GM04503 (cell line): ENCODE measurements at places on chromosomes 5 and 9.

- DNase-seq, result no peak
Observed at GRCh38 chr5:164012371-164012770, 507.0 kb downstream of the MAT2B start.

GRCh38 chr9:83714329-83714728 lies 6.6 kb upstream of the UBQLN1 start:
- no peak for DNase-seq

- DNase-seq, result no peak
Observed at GRCh38 chr5:59959330-59959729, 65.8 kb upstream of the PDE4D start.

DNA sequence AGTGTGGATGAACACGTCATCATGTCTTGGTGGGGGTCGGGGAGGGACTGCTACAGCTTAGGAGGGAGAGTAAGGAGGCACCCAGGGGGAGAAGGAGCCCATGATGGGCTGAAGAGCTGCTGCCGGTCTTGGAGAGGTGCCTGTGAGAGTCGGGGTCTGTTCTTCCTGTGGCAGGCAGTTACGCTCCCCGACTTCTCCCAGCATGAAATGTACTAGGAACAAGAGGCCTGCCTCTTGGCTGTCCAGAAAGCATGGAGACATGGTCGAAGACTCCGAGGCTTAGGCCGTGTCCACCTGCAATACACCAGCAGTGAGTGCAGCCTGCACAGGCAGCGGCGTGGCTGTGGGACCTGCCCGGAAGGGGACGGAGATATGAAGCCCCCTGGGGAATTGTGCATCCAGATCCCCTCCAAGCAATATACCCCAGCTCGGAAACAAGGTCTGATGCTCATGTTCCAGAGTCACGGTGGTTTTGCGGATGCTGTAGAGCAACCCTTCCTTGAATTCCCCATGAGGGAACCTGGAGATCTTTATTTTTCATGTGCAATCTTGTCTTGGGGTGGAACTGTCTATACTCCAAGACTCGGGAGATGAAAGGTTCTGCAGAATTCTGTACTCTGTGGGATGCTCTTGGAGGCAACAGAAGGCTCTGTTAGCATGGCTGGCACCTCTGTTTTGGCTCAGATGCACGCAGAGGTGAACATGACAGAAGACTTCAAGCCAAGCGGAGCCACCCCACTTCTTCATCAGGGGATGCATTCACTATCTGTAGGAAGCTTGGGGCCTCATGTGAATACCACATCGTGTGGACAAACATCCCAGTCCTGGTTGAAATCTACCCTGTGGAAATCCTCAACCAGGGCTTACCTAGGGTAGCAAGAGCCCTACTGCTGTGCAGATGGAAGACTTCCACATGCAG lies 374.9 kb upstream of the IRX4 start:
- no peak for DNase-seq

DNA sequence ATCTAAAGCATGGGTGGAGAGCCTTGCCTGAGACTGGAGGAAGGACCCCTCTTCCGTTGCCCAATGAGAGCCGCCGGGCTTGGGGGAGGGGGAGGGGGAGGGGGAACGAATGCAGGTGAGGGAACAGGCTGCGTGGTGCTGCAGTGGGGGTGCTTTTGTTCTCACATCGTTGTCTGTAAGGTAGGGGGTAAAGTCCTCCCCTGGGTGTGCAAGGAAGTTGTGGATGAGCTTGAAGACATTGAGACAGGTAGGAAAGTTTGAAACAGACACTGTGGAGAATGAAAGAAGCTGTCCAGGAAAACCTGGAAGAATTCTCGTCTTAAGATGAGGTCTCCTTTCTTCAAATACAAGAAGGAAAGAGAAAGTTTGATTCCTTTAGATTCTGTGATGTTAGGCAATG lies 94.1 kb upstream of the LIFR start:
- DNase-seq, result no peak

- DNase-seq, result no peak
Observed at GRCh38 chr5:74186356-74187315, 453.9 kb downstream of the ENC1 start.

GRCh38 chr5:40346901-40347300 lies 332.8 kb upstream of the PTGER4 start:
- DNase-seq, result no peak

GRCh38 chr9:136648751-136649150 lies 14.0 kb upstream of the EGFL7 start:
- no peak for DNase-seq

GRCh38 chr9:17135295-17136160 lies 688 bp downstream of the CNTLN start:
- DNase-seq, result no peak

- no peak for DNase-seq
Observed at GRCh38 chr5:67659288-67659687, 462.7 kb upstream of the CD180 start.

GRCh38 chr5:93899026-93899600 lies 157.7 kb upstream of the POU5F2 start:
- no peak for DNase-seq

DNA sequence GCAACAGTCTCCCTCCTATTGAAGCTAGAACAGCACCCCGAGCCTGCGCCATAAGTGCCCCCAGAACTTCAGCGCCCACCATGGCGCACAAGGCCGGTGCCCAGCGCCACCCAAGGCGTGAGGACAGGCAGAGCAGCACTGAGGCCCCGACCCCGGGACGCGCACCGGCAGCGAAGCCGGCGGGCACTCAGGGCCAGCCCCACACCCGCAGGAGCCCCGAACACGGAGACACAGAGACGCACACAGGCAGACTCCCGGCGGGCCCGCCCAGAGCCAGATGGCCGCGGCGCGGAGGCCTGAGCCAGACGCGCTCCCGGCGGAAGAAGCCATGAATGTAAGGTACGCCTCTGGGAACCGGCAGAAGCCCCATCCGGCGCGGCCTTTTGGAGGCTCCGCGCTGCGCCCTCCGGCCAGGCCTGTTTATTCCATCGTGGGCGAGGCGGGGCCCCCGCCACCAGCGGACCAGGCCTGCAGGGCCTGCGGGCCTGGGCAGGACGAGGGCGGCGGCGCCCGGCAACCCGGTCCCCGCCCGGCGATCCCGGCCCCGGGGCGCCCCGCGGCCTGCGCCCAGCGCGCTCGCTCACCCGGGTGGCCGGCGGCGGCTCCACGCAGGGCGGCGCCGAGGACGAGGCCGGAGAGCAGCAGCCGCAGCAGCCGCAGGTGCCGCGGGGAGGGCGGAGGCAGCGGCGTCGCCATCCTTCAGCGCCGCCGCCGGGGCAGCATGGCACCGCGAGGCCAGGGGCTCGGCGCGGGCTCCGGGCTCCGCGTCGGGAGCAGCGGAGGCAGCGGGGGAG lies 486 bp downstream of the NPDC1 start:
- no peak for DNase-seq

DNA sequence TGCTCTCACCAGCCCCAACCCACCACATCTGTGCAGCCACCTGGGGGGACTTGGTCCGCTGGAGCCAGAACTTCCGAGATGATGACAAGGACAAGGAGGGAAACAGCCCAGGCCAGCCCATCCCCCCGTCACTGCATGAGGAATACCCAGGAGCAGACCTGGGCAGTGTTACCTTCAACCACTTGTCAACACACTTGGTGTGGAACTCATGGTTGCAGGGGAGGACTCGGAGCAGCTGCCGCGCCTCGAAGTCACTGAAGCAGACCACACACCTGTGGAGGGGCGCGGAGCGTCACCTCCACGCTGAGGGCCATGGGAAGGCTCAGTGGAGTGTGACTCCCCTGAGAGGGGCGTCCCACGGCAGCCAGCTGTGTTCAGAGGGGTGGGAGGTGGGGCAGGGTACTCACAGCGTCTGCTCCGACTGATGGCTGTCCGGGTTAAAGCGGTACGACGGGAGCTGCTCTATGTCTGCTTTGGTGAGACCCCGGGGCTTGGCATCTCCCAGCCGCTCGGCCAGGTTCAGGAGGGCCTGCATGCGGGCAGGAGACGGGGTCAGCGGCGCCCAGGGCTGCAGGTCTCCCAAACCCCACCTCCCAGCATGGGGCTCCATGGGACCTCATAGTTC lies 8.0 kb downstream of the RNF44 start:
- no peak for DNase-seq

GRCh38 chr9:92640398-92641091 lies 29.4 kb downstream of the IPPK start:
- no peak for DNase-seq

DNA sequence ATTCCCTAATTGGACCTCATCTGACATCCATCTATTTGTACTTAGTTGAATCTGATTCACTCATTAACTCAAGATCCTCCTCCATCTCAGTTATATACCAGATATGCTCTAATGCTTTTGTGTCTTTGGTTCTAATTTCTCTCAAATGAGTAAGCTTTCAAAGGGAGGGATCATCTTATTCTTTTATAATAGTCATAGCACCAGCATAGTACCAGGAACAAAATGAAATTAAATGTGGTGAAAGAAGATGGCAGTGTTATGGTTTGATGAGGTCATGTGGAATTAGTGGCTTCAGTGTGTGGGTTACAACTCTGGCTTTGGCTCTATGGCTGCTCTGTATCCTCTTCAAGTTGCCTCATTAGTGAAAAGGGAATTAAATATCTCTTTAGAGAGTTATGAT lies 32.5 kb upstream of the ZNF366 start:
- DNase-seq, result no peak

- DNase-seq, result no peak
Observed at GRCh38 chr5:43231977-43232376, 40.0 kb downstream of the NIM1K start.

DNA sequence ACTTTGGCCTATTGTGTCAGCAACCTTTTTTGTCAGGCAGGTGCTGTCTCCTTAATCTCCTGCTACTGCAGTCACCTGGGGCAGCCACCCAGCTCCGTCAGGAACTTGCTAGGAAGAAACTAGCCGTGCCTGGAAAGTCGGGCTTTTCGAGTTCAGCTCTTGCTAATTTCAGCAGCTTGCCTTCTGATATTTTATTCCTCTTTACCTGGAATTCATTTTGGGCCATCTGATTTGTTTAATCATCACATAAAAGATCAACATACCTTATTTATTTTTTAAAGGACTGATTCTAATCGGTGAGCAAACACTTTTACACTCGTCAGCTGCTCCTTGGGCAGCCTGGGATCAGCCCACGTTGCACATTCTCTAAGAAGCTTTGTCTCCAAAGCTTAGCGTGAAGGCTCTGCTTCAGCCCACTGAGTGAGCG lies 42.2 kb downstream of the PRLR start:
- DNase-seq, result no peak

GRCh38 chr5:169954786-169955185 lies 25.5 kb downstream of the INSYN2B start:
- DNase-seq, result no peak

DNA sequence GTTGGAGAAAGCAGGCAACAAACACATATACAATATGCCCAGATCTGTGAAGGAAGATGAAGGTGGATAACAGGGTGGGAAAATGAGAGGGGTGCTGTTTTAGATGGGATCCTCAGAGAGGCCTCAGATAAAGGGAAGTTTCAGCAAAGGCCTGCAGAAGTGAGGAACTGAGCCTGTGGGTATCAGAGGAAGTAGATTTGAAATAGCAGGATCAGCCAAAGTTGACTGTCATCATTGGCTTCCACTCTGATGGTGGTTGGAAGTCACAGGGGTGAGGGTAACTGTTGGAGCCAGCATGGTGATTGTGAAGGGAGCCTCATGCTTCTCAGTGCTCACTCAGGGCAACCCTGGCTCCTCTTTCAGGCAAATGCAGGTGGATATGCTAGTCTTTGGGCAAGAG lies 607.2 kb upstream of the CLINT1 start:
- no peak for DNase-seq

DNA sequence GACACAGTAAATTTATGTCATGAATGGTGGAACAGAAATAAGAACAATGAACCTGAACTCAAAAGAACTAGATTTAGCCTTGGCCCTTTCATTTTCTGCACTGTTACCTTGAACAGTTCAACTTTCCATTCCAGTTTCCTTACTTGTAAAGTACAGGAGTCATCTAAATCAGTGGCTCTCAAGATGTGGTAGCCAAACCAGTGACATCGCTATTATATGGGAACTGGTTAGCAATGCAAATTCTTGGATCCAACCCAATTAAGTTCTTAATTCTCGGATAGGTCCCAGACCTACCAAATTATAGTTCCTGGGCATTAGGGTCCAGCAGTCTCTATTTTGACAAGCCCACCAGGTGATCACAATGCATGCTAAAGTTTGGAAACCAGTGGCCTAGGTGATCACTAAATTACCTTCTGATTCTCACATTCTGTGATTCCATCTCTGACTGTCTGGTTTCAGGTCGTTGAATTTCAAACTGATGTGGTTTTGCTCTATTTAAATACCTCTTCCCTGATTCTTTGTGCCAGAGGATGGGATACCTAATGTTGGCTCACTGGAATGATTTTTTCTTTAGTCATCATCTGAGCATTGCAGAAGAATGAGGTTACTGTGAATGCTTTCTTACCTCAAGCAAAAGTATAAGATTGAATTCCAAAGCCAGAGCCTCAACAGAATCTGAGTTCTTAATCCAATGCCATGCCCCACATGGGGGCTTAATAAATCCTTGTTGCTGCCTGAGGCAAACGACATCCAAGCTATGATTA lies 253.8 kb downstream of the ENC1 start:
- DNase-seq, result no peak

DNA sequence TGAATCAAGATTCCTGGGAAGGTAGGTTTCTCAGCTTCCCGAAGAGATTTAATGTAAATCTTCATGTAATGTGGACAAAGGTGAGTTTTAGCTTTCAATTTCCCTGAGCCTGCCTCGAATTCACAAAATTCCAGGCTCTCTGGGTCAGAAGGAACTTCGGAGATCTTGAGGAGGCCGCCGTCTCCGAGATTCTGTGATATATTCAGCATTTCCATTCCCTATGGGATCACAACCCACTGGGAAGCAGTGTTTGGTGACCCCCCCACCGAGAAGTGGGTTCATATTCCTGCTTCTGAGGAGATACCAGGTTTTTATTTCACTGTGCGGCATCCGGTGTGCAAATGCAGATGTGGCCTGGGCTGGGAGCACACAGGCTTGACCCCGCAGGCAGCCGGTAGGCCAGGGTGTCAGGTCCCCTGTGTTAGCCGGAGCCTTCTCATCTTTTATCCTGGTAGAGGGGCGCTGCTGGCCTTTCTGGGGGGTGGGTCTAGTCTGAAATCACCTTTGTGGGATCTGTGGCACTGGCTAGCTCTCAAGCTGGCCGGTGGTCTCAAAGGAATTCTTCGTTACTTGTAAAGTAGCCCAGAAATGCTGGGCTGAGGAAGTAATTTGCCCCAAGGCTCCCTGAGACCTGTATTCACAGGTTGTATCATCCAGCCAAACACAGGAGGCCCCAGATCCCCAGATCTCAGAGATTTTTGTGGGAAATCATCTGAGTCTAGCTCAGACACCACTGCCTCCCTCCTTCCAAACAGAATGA lies 1.4 kb downstream of the PLEKHG4B start:
- no peak for DNase-seq

- DNase-seq, result no peak
Observed at GRCh38 chr9:76772686-76773445, 8.6 kb downstream of the PCA3 start.

- DNase-seq, result no peak
Observed at GRCh38 chr5:177540438-177540837, 13.9 kb downstream of the FAM193B start.

DNA sequence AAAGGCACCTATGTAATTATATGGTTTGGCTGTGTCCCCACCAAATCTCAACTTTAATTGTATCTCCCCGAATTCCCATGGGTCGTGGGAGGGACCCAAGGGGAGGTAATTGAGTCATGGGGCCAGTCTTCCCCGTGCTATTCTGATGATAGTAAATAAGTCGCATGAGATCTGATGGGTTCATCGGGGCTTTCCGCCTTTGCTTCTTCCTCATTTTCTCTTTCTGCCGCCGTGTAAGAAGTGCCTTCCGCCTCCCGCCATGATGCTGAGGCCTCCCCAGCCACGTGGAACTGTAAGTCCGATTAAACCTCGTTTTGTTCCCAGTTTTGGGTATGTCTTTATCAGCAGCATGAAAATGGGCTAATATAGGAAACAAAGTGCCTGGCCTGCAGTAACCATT lies 56.6 kb downstream of the TSPAN17 start:
- no peak for DNase-seq

- DNase-seq, result no peak
Observed at GRCh38 chr5:148091991-148092964, 28.5 kb downstream of the SPINK5 start.
